ENCODE measurements at places on chromosomes 7 and 10.
A peak's percentile ranks its signal among the peaks of the same experiment; 100 is the strongest.

DNA sequence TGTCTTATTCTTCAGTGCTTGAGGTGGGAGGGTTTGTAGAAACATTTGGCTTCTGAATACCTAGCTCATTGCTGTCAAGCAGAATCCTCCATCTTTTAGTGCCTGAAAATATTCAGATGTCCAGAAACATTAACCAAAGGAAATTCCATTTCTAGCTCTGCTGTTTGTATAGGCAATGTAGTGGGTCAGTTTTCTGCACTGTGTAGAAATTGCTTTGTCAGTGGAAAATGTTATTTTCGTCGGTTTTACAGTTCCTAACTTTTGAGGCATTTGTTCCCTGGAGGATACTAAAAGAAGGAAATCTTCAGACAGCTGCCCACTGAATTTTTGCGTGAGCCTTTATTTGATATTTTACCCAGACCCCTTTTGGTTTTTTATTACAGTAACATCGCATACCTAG lies 143.4 kb downstream of the TPST1 start:
- no peak for DNase-seq

- no peak for DNase-seq
These were observed 92.4 kb downstream of the PTPRN2 start for GRCh38 chr7:158495216-158495615.

DNA sequence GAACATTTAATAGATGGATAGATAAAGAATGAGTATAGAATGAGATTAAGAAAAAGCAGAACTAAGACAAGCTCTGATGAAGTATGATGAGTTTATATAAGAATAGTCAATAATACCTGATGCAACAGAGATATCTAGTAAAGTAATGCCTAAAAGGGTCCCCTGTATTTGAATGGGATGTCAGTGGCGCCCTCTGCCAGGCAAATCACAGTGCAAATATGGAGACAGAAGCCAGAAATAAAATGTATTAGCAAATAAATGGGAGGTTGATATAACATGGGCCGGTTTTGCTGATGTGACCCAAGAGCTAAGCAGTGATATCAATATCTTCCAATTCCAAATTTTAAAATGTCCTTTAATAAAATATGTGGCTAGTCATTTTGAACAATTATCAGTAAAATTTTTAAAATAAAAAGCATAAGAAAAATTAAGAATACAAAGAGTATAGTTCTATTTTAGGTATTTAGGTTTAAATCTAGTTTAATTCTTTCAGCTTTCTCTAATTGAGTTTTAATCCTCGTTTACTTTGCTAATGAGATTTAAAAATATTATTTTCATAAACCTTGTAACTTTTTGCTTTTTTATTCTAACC lies 62.6 kb downstream of the ADK start:
- DNase-seq = no peak

- DNase-seq = no peak
These were observed 61.7 kb upstream of the TMEM248 start for GRCh38 chr7:66859339-66859738.

DNA sequence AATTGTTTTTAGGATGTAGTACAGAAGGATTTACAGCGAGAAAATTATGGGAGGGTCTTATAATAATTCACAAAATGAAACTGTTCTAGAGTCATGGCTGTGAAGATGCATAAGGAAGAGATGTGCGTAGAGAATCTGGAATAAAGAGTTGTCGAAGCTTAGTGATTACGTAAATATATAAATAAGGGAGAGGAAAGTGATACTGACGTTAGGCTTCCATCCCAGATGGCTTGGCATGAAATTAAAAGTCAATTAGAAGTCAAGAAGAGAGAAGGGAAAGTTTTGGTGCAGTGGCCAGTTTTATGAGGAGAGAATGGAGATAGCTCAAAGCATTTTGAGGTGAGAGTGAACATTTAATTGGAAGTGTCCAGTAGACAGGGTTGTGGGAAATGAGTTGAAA lies 85.5 kb downstream of the LCOR start:
- DNase-seq = no peak

GRCh38 chr10:62373639-62373994 lies 552 bp upstream of the ZNF365 start:
- no peak for DNase-seq

DNA sequence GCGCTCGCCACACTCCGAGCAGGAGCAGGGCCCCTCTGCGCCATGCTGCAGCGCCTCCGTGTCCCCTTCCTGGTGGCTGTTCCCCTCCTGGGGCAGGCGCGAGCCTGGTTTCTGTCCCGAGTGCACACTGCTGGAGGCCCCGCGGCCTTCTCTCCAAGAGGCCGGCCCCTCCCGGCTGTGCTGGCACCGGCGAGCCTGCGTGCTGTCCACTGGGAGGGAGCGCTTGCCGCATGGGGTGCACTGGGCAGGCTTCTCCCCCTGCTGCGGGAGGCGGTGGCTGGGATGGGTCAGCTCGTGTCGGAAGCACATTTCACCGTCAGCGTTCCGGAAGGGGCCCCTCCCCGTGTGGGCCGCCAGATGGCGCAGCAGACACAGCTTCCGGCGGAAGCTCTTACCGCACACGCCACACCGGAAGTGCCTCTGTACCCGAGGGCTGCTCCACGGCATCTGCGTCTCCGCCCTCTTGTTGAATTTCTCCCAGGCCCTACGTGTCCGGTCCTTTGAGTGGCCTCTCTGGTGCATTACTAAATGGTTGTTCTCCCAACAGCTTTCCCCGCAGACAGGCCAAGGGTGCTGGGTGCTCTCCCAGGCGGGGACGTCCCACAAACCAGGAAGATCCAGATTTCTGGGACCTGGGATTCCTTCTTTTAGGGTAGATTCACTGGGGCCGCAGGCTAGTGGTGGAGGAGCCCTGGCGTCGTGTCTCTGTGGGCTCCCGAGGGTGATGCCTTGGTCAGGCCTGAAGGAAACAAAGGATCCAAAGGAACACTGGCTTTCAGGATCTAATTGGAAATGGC lies 18.7 kb downstream of the ZNF786 start:
- no peak for DNase-seq

GRCh38 chr10:132861116-132861691 lies 75.3 kb upstream of the NKX6-2 start:
- no peak for DNase-seq

DNA sequence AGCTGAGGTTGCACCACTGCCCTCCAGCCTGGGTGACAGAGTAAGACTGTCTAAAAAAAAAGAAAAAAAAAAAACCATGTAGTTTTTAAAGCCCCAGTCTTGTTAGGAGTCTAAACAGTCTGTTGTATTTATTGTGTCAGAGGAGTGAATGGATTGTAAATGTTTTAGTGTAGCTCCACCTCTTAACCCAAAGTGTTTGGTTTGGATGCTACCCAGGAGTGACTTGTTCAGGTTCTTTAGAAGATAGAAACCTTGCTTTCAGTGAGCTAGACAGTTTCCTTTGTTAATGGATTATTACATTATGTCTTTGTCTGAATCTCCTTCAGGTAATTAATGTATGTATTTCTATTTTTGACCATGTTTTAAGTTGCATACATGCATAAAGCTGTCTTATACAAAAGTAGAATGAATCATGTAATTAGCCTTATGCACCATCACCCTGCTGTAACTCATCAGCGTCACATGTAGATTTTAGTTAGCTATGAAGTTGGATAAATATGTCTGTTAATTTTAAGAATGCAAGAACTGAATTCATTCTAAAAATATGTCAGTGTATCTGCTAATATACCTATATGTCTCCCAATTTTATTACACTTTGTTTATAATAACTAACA lies 97.7 kb downstream of the TAF3 start:
- no peak for DNase-seq

- DNase-seq = peak; percentile 12
These were observed 13.1 kb downstream of the RBP3 start for GRCh38 chr10:47361293-47361692.

DNA sequence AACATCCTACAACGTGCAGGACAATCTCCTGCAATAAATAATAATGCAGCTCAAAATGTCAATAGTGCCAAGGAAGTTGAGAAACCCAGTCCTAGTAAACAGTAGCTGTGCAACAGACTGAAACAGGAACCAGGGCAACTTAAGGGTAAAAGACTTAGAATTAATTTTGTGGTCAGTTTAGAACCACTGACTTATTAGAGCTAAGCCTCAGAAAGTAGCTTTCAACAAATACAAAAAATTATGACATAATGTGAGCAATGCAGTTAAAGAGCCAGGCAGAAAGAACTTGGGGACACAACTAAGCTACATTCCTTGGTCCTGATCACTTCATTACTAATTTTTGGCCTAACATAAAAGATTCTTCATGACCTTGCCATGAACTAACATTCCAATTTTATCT lies 195.4 kb downstream of the MACC1 start:
- no peak for DNase-seq

GRCh38 chr7:95225301-95225700 lies 99.0 kb downstream of the PON1 start:
- DNase-seq = no peak

DNA sequence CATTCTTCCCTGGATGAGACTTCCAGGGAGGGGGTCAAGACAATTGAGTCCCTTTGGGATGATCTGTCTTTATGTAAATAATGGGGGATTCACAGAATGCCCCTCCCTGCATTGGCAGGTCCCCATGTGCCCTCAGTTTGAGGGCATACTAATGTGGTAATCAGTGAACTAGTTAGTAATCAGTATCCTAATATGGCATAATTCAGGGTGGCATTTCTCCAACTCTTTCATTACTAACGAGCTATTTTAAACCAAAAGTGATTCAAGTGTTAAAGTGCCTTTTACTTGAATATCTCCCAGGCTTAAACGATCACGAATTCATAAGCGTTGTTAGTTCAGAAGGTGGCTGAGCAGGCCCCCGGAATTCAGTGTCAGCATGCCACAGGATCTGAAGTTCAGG lies 1.6 kb upstream of the DNAJB6 start:
- no peak for DNase-seq

GRCh38 chr10:51170518-51171245 lies 96.4 kb downstream of the PRKG1 start:
- DNase-seq = no peak

- no peak for DNase-seq
These were observed 24.5 kb downstream of the OGDHL start for GRCh38 chr10:49737474-49738201.

GRCh38 chr10:77406764-77407430 lies 230.7 kb downstream of the KCNMA1 start:
- DNase-seq = no peak

DNA sequence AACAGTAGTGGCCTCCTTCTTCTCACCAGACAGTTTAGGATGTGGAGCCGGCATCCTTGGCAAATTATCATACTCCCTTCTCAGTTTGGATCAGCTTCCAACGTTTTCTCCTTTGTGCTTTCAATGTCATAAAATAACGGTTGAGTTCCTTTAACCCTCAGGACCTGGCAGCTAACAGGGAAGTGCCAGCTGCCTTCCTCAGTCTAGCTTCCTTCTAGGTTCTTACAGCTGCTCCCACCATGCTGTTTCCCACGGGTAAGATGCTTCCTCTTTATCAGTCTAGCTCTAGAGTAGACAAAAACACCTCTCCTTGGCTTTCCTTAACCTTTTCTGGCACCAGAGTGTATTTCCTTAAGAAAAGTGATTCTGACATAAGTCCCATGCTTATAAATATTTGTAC lies 33.2 kb downstream of the BLVRA start:
- no peak for DNase-seq

DNA sequence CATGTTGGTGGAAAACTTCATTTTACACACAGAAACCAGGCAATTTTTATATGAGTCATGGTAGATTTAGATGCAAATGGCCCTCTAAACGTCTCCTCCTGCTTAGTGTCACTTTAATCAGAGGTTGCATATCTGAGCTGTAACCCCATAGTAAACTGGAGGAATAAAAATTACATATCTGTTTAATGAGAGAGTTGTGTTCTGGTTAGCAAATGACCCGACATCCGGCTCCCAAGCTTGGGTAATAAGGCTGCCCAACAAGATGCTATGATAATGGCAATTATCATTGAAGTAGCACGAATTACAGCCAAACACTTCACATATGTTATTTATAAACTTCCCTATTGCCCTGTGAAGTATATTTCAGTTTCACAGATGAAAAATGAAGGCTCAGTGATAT lies 10.6 kb upstream of the ADAM12 start:
- no peak for DNase-seq
